ENCODE measurements at places on chromosomes 6 and 20. TPM values are rescaled to one million over a fixed set of nuclear protein-coding genes. Genes with fewer than 3 reads are reported as not detected.

AGER gene
- total RNA-seq, result 4.4 TPM

THBS2 gene
- total RNA-seq, result 5.0 TPM

MLIP gene
- 2.7 TPM for total RNA-seq

MYMX gene
- total RNA-seq, result not detected

BCAS1 gene
- total RNA-seq, result 152 TPM

DNA sequence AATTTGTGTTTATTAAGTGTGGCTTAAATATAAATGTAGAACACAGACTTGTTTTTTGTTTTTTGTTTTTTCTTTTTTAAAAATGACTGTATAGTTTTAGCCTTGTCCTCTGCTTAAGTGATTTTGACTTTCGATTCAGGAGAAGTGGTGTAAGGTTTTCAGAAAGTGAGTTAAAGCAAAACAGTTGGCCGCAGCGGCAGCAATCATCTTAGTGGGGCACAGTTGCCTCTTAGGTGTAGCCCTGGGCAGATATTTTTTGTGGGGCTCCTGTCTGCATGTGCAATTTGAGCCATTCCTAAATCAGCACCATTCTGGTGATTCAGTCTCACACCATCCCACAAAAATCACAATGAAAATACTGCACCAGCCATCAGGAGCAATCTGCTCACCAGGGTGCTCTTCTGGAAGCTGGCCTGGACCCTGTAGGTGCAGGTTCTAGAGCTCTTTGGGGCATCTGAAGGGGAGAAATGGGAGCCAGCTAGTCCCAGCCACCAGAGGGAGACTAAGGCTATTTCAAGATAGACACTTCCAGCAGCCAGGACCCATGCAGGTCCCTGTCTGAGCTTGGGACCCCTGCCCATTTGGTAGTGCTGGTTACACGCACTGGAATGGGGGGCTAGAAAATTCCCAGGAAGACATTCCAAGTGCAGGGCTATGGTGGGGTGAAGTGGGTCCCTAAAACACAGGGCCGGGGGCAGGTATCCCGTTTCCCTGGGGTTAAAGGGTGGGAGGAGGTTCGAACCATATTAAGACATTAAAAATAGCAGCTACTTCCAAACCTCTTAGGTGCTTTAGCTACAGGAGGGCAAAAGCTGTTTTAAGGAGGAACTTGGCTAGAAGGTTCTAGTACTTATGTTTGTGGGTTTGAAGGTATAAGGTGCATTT lies 156.6 kb downstream of the NFATC2 start:
- no peak for DNase-seq

- DNase-seq, result no peak
Measured at GRCh38 chr6:91240878-91241603, 654.2 kb upstream of the MAP3K7 start.

DNA sequence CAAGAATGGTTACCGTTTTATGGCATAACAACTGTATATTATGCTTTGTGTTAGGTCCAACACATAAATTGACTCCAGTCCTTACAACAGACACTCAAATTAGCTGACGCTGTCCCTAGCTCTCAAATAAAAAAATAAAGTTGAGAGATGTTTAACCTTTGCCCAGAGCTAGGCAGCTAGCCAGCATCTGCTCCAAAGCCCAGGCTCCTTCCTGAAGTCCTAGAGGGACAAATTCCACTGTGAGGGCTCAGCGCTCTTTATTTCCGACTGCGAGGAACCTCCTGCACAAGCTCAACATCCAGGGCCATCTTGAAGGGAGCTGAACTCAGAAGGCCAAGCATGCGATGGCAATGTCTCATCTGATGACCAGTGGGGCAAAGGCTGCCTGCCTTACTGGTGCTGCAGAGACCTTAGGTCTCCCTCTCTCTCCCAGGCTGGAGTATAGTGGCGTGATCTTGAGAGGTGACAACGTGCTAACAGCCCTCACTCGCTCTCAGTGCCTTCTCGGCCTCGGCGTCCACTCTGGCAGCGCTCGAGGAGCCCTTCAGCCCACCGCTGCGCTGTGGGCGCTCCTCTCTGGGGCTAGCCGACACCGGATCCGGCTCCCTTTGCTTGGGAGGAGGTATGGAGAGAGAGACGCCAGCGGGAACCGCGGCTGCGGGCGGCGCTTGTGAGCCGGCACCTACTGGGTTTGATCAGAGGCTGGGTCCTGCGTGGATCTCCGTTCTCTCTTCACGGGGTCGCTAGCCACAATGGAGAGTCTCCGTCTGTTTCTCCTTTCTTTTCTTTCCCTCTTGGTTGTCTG lies 24.7 kb upstream of the GFOD1 start:
- peak; percentile 82 for DNase-seq

- no peak for DNase-seq
Measured at GRCh38 chr6:53240761-53241160, 92.1 kb upstream of the GCM1 start.

DNA sequence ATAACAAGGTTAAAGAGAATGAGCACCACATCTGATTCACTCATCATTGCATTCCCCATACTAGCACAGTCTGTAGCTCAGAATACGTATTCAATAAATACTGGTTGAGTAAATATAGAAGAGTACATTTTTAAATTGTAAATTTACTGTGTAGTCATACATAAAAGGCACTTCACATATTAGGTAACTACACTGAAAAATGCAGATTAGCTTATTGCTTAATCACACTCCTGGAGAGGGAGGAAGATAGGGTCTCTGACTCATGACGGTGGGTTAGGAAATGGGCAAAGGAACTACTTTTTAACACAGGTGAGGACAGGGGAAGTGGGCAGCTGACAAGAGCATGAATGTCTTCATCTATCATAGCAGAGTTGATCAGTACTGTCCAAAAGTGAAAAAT lies 133.2 kb downstream of the TBC1D32 start:
- DNase-seq, result no peak

GRCh38 chr20:428658-429200 lies 20.6 kb downstream of the RBCK1 start:
- DNase-seq, result no peak

DNA sequence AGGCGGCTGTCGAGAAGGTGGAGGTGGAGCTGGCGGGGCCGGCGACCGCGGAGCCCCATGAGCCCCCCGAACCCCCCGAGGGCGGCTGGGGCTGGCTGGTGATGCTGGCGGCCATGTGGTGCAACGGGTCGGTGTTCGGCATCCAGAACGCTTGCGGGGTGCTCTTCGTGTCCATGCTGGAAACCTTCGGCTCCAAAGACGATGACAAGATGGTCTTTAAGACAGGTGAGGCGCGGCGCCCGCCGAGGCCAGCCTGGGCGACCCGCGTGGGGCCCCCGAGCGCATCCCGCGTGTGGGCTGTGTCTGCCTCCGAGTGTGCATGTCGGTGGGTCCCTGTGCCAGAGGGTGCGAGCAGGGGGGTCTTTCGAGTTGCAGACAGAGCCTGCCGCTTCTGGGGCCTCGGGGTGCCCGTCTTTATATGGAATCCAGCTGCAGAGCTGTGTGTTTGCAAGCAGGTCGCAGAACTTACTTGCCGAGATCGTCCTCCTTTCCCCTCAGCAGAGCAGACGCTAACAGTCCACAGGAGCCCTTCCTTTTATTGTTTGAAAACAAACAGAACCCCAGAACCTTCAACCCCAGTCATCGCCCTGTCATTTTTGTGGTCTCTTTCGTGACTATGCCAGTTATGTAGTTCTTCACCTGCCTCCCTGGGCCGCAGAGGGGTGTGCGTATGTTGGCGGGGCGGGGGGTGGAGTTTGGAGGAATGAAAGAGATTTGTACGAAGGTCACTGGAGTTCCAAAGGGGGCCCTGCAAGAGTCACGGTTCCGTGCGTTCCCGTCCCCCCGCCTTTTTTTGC lies 766 bp downstream of the SLC16A10 start:
- peak; percentile 54 for DNase-seq

GRCh38 chr6:54390362-54390761 lies 82.1 kb downstream of the TINAG start:
- no peak for DNase-seq

GRCh38 chr6:149053848-149054558 lies 263.5 kb upstream of the TAB2 start:
- no peak for DNase-seq

DNA sequence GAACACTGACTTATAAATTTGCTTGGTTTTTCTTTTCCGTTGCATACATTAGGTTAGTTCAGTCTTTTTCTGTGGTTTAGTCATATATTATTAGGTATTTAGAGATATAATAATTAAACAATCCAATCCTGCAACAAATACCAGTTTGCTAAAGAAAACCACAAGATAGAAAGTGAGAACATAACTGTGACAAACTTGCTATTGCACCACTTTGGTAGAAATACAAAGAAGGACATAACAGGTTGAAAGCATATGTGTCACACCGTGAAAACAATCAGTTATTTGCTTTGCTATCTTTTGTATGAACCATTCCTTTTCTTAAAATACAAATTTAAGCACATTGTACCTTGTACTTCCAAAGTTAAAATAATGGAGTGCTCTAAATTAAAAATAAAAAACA lies 42.0 kb upstream of the KCNQ5 start:
- DNase-seq, result no peak

DNA sequence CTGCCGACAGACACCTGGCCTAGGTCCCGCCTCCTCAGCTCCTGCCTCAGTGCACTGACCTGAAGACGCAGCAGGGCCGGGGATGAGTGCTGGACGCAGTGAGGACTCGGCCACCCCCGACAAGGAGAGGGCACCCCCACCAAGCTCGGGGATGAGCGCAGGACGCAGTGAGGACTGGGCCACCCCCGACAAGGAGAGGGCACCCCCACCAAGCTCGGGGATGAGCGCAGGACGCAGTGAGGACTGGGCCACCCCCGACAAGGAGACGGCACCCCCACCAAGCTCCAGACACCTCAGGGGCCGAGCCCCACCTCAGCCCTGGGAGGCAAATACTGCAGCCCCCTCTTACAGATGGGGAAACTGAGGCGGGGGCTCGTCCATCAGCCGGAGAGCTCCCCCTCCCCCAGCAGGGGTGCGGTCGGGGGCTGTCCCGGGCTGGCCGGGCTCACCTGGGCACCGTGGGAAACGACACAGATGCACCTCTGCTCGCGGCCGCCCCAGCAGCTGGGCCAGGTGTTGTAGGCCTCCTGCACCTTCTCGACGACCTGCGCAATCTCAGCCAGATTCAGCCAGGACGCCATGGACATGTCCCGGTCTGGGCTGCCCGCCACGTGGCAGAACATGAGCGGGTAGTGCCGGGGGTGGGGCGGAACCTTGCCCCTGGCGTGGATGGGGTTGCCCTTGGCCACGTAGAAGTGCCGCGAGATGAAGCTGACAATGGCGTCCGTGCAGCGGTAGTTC lies 7.5 kb downstream of the HELZ2 start:
- peak; percentile 5 for DNase-seq

DNA sequence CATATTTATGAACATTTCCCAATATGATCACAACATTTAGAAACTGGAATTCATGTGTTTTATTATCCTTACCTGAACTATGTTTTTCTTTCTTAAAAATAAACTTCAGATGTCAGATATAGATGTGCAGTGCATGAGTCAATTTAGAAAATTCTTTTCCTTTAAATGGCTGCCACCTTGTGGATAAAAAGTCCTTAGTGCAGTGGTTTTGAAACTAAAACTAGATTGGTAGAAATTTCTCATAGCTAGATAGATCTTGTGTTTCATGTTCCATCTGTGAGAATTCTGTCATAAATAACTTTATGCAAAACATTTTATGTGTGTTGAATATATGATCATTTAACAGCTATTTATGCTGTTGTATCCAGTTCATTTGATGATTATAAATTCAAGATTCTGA lies 134.9 kb downstream of the KLHL32 start:
- DNase-seq, result no peak

DNA sequence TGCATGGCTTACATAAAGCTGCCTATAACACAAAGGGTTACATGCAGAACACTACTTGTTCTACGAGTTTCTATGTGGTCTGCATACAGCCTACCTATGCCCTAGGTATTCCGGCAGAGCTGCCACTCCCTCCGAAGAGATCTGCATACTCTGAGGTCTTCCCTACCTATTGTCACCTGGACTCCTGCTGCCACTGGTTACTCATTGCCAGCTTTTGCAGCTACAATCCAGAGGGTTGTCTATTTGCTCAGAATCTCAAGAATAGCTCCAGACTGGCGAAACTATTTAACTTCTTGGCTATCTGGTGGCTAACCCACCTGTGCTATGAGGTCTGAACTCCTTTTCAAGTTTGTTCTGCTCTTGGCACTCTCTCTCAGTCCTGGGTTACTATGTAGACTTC lies 323.3 kb downstream of the BMP2 start:
- DNase-seq, result peak; percentile 58

DNA sequence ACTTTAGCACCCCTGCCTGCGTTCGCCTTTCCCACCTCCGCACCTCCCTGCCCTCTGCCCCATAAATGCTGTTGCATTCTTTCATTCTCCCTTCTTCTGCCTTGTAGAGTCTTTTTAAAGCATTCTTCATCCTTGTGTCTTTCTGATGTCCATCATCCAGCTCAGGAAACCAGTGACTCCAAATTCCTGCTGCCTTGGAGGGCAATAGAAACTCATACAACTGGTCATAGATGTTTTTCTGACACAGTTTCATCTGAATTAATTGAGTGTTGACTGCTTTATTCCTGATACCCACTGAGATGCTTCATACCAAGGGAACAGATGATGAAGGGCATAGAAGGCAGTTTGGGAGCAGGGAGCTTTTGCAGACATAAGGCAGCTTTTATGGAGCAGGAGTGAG lies 19.6 kb downstream of the PLEKHG1 start:
- DNase-seq, result no peak

DNA sequence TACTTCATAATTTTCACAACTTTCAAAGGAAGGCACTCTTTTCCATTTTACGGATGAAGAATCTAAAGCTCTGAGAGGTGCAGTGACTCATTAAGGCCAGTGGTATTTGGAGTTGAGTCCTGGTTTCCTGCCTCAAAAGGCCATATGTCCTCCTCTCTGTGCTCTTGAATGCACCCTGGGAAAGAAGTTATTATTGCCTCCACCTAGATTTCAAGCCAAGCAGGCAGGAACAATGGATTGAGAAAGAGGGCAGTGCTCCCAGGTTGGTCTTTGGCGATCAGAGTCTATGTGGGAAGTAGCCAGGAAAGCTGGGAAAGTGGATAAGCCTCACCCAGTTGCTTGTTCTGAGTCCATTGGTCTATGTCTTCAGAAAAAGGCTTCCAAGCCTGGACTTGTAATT lies 165.0 kb downstream of the MAFB start:
- DNase-seq, result no peak

GRCh38 chr6:109292983-109293586 lies 89.2 kb downstream of the CD164 start:
- no peak for DNase-seq

GRCh38 chr20:37193821-37194220 lies 14.5 kb upstream of the MROH8 start:
- no peak for DNase-seq

GRCh38 chr6:109059571-109060021 lies 35.0 kb downstream of the SESN1 start:
- no peak for DNase-seq

DNA sequence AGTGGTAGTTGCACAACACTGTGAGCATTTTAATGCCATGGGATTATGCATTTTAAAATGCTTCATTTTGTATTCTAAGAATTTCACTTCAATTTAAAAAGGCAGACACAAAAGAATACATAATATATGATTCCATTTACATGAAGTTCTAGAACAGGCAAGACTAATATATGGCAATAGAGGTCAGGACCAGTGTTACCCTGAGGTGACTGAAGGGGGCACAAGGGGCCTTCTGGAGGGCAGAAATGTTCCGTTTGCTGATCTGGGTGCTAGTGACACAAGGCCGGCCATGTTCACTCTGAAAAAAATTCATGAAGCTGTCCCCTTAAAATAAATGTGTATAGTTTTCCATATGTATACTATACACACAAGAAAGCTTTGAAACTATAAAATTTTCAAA lies 28.5 kb downstream of the TASP1 start:
- DNase-seq, result no peak
